Activated naive CD8-positive, alpha-beta T cell treated with anti-CD3 and anti-CD28 coated beads for 36 hours (primary cell): ENCODE measurements at places on chromosomes 7 and 10. TPM values are rescaled to one million over a fixed set of nuclear protein-coding genes. Genes with fewer than 3 reads are reported as not detected.

CYP26A1 gene
- not detected for total RNA-seq

ASAH2 gene
- 5.9 TPM for total RNA-seq

TAS2R41 gene
- not detected for total RNA-seq

CHN2 gene
- total RNA-seq, result 0.80 TPM

TMEM168 gene
- total RNA-seq, result 10.4 TPM

SPAG6 gene
- not detected for total RNA-seq

RET gene
- total RNA-seq, result not detected

TASOR2 gene
- total RNA-seq, result 63.4 TPM
